AG04450 (cell line): ENCODE measurements at places on chromosomes 3 and 15. TPM values are rescaled to one million over a fixed set of nuclear protein-coding genes. Genes with fewer than 3 reads are reported as not detected.

DNA sequence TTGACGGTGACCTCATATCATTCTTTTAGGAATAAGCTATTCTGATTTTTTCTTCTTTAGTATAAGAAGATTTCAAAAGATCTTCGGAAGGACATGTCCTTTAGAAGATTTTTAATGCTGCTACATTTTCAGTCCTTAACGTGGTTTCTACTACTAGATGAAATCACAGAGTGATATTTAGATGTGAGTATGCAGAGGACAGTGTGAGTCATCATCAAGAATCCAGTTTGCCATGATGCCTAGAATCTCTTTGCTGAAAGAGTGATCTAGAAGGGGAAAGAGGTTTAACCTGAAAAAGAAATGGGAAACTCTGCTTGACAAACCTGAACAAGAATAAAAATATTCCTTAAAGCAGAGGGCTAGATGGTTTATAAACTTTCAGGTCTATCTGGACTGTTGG lies 43.2 kb downstream of the SLC7A14 start:
- no peak for DNase-seq

GRCh38 chr3:115397433-115397832 lies 225.9 kb upstream of the GAP43 start:
- no peak for DNase-seq

- DNase-seq: no peak
These were observed 4.5 kb downstream of the SLC12A8 start for GRCh38 chr3:125207949-125208568.

DNA sequence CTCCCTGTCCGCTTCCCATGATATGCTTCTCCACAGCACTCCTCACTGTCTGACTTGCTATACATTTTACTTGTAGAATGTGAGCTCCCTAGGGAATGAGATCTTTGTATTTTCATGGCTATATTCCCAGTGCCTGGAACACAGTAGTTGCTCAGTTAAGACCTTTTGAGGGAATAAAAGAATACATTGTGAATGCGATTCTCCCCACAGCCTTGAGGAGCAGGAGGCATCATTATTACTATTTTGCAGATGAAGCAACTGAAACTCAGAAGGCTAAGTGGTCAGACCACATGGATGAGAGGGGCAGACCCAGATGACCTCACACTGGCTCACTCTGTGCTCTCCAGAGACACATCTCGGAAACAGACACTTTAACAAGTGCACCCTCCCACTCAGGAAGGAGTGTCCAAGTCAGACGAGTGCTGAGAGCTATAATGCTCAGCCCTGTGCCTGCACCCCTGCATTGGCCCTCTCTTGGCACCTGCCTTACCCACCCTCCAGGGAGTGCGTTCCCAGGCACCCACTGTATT lies 46.8 kb downstream of the SST start:
- no peak for DNase-seq

- no peak for DNase-seq
These were observed 80.8 kb downstream of the KCNH8 start for GRCh38 chr3:19229086-19229485.

CTXND1 gene
- polyA plus RNA-seq: not detected in 2 replicates

C2CD4A gene
- not detected in 2 replicates for polyA plus RNA-seq

RARRES1 gene
- 39.0 and 50.4 TPM in 2 replicates for polyA plus RNA-seq
